ENCODE measurements at places on chromosomes 2 and 18.

DNA sequence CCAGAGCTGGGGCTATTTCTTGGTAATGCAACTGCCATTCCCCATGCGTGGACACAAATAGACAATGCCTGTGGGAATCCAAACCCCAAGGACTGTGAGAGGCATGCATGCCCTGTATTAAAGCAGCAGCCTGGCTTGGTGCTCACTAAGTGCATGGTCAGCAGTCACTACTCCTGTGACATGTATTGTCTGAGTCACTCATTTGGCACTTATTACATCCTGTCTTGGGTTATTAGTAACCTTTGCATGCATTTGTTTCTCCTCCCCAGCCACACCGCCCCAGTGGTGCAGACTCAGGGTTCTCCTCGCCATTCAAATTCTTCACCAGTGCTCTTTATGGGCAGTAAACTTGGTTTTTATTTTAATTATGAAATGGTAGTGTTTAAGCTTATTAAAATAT, 30.2 kb downstream of the PRKCE start:
- DNase-seq: peak; percentile 44

GRCh38 chr2:70474256-70474848, 79.3 kb downstream of the TGFA start:
- DNase-seq: no peak

DNA sequence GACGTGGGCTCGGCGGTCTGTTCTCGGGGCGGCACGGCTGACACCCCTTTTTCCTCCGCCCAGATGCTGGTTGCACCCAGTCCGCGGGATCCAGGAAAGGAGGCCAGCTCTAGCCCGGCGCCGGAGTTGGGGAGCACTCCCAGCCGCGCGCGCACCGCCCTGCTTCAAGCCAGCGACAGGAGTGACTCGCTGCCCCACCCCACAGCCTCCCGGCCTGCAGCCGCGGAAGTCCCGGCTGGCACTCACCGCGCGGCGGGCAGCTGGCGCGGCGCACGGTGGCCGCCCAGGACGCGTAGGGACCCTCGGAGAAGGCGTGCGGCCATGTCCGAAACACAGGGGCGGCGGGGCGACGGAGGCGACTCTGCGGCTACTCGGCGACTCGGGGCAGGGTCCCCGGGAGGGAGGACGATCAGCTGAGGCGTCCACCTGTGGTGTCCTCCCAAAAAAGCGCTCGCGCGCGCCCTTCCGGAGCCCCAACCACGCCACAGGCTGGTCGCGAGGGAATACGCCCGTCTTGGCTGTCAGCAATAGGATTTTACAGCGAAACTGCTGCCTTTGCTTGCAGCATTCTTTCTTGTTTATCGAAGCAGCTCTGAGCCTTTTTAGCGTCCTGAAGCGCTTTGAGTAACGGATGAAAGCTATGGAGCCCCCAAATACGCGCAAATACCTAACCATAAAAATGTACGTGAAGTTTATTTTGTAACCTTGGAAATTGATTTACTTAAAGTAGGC, at the start of gene ACADL:
Gene ACADL, minus strand, starts transcription at position 507 of the 732 bp plus-strand sequence. Its CDS starts 184 bp downstream, at position 323.
- no peak for DNase-seq

DNA sequence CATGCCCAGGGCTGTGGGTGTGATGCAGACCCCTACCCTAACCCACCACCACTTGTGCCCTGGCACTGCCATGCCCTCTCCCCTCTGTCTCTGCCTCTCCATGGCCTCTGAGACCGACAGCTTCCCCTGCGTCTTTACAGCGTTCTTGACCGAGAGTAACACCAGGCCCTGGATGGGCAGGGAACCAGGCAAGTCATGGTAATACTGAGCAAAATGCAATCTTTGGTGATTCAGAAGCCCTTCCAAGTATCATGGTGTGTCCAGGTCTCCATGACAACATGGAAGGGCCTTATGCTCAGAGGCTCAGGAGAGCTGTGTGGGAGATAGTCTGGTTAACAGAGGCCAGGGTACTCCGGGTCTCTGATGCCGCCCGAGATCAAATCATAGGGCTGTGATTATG, 176.1 kb downstream of the KLHL29 start:
- no peak for DNase-seq

GRCh38 chr2:233047667-233048066, 12.5 kb upstream of the INPP5D start:
- no peak for DNase-seq

DNA sequence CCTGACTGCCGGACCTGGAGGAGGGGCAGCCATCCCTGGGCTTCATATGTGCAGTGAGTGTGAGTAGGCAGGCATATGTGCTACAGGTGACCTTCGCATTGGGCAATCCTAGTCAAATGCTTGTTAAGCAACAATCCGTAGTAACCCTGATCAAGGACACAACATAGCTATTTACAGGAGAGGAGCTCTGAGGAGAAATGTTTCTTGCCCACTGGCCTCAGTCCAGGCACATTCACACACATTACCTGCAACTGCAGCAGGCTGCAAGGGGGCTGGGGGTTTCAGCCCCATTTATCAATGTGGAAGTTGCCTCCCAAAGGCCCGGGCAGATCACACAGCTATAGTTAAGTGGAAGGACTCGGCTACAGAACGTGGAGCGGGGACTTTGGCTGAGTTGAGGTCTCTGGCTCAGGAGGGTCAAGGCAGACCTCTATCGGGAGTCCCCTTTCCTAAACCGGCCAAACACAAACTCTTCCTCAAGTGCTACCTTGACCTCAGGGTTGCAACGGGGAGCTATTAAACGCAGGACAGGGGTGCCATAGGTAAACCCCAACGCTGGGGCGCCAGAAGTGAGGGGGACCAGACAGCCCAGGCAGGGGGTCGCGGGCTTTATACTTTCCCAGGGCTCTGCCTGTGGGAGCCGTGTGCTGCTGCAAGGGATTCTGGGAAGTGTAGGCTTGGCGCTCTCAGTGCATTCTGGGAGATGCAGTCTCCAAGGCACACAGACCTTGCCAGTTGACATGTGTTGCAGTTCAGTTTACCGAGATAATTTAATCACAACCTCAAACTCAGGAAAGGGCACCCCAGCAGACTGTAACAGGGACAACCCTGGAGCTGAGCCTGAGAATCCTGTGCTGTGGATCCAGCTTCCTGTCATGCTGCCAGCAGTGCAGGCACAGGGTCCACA, 9.4 kb downstream of the KHK start:
- DNase-seq: no peak

GRCh38 chr2:232873909-232874641, 4.0 kb downstream of the SNORC start:
- DNase-seq: no peak

GRCh38 chr2:100818606-100819369, 1.2 kb upstream of the NPAS2 start:
- DNase-seq: no peak

DNA sequence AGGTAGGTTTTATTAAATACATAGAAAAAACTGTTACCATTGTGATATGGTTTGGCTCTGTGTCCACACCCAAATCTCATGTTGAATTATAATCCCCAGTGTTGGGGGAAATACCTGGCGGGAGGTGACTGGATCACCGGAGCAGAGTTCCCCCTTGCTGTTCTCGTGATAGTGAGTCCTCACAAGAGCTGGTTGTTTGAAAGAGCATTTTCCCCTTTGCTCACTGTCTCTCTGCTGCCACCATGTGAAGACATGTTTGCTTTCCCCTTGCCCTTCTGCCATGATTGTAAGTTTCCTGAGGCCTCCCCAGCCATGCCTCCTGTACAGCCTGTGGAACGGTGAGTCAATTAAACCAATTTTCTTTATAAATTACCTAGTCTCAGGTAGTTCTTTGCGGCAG, 352.7 kb upstream of the SLC39A10 start:
- DNase-seq: no peak

DNA sequence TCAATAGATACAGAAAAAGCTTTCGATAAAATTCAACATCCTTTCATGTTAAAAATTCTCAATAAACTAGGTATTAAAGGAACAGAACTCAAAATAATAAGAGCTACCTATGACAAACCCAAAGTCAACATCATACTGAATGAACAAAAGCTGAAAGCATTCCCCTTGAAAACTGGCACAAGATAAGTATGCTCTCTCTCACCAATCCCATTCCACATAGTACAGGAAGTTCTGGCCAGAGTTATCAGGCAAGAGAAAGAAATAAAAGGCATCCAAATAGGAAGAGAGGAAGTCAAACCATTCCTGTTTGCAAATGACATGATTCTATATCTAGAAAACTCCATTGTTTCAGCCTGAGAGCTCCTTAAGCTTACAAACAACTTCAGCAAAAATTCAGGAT, 1145.8 kb upstream of the DDX18 start:
- DNase-seq: no peak

DNA sequence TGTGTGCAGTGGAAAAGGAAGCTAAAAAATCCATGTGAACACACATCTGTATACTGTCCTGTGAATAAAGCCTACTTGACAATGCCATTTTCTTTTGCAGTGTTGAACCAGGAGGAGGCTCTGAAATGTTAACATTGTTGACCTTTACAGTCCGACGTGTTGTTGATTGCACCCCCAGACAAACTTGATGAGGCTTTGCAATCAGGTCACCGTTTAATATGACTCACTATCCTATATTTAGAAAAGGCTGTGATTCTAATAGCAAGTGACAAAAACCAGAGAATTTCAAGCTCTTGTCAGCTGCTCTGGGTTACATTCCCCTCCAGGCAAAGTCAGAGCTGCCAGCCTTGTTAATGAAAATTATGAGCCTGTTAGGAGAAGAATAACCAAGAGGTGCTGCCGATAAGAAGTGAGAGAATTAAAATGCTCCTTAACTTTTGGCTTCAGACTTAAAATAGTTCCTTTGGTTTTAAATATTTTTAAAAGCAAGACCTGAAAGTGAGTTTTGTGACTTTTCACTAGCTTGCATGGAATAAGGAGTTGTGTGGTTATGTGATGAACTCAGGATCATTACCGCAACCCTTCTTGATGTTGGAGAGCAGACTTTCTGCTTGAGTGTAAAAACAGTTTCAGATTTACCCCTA, 162.1 kb downstream of the QPCT start:
- DNase-seq: no peak

DNA sequence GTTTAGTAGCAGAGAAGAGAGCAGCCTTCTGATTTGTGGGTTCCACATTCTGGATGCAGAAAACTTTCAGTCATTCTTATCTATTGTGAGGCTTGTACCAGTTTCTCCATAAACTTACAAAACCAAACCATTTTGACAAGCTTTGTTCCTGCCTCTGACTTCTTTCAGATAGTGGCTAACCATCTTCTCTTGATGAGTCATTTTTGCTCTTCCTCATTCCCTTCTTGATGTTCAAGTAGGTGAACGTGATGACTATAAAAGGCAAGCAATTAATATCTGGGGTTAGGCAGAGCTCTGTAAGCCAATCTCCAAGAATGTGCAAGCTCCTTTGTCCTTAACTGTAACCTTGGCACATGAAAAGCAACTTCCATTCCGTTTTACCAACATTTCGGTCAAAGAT, 2083.1 kb upstream of the PIK3C3 start:
- DNase-seq: no peak

DNA sequence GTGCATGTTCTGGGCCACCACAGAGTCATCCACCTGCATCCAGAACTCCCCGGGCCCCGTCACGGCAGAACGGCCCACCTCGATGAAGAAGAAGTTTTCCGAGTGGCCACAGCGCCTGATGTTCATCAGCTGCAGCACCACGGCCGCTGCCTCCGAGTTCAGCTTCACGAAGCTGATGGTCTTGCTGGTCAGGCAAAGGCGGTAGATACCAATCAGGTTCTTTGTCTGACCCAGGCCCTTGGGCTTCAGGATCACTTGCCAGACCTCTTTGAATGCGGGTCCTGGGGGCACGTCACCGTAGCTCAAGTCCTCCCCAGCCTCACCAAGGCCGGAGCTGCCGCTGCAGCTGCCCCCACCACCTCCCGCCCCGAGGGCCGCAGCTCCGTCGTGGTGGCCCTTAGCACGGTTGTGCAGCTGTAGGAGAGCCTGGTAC, 1.6 kb downstream of the IRS1 start:
- DNase-seq: no peak

- DNase-seq: no peak
Observed at GRCh38 chr2:169702996-169703395, 8.7 kb downstream of the PHOSPHO2 start.

- DNase-seq: no peak
Observed at GRCh38 chr2:157922336-157922735, 46.2 kb upstream of the ACVR1 start.

GRCh38 chr2:2623939-2624338, 292.9 kb upstream of the MYT1L start:
- DNase-seq: no peak

- DNase-seq: no peak
Observed at GRCh38 chr2:95074663-95075439, 46.8 kb downstream of the MRPS5 start.

DNA sequence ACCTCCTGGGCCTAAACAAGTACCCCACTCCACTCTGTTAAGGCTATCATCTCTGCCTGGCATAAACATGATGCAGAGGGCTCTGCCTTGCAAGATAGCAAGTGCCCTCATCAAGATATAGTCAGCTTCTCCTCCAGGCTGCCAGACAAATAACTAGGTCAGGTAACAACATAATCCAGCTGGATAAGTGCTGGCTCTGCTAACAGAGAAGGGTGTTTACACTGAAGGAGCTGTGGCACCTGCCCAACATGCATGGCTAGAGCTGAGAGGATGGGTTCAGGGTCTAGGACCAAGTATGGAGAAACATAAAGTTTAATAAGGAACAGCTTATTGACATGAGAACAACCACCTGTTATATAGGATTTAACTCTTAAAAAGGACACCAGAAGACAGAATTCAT, 42.8 kb downstream of the DLGAP1 start:
- DNase-seq: no peak

DNA sequence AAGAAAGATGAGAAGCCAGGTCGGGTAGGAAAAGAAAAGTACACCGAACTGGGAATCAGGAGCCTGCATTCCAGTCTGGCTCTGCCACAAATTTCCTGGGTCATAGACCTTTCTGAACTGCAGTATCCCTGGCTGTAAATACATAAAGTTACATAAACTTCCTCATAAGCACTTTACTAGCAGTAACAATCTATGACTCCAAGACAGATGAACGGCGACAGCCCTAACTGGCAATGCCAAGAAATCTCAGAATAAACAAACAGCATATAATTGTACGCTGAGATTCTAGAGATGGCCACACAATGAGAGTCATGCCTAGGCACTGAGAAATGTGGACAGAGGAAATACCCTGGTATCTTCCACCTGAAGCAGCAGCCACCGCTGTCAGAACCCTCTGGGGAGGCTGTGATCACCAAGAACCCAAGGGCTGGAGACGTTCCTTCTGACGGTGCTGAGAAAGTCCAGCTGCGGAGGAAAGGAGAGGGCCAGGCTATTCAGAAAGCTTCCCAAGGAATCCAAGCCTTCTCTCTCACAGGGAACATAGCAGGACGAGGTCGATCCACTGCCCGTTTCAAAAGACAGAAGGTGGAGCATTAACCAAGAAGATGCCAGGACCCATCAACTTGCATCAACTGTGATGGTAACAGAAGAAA, 89.3 kb upstream of the SLC66A3 start:
- DNase-seq: no peak

GRCh38 chr2:86825693-86826381, 35.1 kb upstream of the CD8A start:
- no peak for DNase-seq

GRCh38 chr18:8065284-8065683, 498.2 kb downstream of the PTPRM start:
- DNase-seq: no peak
